Keratinocyte (primary cell): ENCODE measurements at places on chromosomes 7 and 10.

- DNase-seq = no peak
Measured at GRCh38 chr10:65394502-65395297, 1531.1 kb upstream of the LRRTM3 start.

- no peak for DNase-seq
Measured at GRCh38 chr10:27628621-27629020, 117.0 kb downstream of the MKX start.

- no peak for DNase-seq
Measured at GRCh38 chr10:56844978-56845529, 484.0 kb upstream of the ZWINT start.

DNA sequence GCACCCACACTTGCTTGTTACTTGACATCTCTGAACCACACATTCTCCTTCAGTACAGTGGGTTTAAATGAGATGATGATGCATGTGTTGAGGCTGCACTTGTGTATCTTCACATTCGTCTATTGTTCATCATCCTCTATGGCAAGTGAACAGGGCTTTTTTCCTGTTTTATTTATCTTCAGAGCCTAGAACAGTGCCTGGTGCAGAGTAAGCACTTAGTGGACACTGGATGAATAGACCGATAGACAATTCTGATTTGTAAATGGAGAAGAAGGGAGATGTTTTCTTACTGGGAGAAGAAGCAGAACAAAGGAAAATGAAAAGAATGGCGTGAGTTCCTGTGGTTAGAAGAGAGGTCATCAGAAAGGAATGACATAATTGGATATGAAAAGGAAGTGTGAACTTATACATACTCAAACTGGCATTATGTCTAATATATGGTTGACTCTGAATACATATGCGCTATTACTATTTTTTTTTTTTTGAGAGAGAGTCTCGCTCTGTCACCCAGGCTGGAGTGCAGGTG, 99.7 kb downstream of the AVL9 start:
- DNase-seq = no peak

DNA sequence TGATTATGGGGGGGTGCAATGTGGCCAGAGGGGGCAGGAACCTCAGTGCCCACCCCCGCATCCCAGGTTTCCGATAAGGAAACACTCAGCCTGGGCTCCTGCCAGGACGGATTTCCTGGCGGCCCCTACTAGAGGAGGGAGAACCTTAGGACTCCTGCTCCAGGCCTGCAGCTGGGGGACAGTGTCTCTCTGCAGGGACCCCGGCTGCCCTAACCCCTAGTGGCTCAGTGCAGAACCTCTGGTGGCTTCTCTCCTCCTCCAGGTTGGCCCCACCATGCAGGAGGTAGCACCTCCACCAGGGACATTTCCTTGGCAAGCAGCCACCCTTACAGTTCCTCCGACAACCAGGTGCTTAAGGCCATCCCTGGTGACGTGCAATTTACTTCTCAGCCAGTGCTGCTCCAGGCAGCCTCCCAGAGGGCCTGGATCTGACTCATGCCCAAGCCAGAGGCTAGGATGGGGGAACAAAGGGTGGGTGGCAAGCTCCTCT, 31.9 kb downstream of the SH2B2 start:
- DNase-seq = peak; percentile 56

GRCh38 chr7:149742075-149742701, 31.2 kb downstream of the ZNF467 start:
- DNase-seq = no peak

DNA sequence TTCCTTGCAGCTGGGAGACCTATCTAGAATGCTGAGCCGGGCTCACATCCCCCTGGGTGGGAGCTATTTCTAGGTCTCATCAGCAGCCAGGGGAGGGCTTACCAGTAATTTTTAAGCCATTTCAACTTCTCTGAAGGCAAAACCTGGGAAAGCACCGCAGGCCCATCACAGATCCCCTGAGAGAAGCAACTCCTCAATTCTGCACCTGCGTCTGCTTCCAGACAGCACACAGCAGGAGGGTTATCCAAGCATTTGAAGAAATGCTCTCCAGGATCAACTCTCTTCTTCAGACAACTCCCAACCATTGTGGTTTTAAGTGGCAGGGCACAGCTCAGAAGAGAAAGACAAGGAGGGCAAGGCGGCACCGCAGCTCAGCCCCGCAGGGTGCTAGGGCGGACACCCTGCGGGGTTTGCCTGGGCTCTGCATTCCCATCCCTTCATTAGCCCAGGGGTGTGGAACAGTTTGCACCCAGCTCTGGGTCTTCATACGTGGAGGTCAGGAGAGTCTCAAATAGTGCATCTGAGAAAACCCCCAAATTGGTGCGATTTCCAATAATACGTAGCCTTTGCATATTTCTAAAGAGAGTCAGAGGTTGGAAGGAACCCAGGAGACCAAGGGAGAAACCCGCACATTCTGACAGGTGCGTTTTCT, 618.7 kb downstream of the DNAJB6 start:
- no peak for DNase-seq

DNA sequence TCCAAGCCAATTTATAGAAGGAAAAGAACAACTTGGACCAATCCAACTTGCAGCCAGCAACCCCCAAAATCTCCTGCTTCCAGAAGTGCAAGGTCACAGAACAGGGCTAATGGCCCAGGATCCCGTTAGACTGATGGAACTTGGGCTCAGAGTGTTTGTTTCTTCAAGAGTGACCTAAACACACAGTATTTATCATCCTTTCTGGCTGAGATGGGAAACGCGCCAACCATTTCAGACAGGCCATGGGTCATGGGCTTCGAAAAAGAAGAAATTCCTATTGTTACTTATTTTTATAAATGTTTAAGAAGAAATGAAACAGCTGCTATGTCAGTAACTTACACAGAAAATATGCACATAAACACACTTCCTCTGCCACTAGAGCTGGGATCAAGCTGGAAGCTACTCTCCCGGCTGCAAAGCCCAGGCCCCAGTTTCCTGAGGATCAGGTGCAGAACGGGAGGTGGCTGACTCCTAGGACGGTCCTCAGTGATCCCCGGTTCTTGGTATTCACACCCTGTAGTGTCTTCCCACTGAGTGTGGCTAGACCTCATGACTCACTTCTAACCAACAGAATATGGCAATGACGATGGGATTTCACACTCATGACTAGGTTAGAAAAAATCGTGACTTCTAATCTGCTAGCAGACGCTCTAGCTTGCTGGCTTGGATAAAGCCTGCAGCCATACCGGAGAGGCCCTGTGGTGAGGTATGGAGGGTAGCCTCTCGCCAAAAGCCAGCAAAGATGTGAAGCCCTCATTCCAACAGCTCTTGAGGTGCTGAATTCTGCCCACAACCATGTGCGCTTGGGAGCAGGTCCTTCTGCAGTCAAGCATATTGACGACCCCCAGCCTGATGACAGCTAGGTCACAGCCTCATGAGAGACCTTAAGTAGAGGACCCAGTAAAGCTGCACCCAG, 60.2 kb downstream of the CHST15 start:
- DNase-seq = no peak

- DNase-seq = no peak
Measured at GRCh38 chr10:132291826-132292225, 15.9 kb downstream of the STK32C start.

- no peak for DNase-seq
Measured at GRCh38 chr10:103497161-103497915, 3.8 kb downstream of the NEURL1 start.

DNA sequence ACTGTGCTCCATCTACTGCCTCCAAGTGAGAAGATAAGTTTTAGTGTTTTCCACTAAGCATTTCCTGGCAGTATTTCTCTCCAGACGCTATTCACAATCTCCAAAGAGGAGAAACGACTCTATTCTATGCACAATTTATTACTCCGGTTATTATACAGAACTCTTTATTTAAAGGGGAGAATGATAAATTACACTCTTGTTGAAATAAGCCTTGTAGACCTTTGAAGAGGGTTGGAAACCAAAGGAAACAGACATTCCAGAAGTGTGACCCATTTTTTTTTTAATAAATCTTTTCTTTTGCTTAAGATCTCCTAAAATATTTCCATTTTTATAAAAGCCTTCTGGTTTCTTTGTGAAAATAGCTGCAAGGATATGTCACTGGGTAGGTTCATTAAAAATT, 76.1 kb upstream of the HDAC9 start:
- DNase-seq = no peak

DNA sequence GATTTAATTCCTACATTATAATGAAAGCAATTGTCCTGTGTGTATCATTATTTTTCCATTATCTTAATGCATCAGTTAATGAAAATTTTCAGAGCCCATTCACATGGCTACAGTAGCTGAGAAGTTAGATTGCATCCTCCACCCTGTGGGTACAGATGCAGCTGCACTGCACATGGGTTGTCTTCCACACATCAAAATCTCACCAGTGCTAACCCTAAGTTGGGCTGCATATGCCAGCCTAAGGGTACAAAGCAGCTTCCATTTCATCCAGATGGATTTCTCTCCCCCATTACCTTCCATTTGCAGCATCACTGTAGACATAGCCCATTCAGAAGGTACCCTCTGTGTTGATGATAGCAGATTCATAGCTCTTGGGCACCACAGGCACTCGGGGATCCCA, 74.7 kb upstream of the WDR11 start:
- DNase-seq = no peak

DNA sequence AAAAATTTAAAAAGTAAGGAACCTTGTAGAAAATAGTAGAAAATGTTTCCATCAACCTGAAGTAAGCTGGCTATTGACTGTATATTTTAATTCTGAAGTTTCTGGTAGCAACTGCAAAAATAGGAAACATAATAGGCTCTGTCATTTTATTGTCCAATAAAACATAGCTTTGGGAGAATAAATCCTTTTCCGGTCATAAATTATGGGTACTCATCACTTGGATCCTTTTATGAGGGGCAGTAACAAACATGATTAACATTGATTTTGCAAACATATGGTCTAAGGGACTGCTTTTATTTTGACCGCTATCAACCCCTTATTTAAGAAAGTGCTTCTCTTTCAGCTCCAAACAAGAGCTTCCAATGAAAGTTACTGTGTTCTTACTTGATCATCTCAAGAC, 495.9 kb upstream of the ANKRD30A start:
- DNase-seq = no peak

DNA sequence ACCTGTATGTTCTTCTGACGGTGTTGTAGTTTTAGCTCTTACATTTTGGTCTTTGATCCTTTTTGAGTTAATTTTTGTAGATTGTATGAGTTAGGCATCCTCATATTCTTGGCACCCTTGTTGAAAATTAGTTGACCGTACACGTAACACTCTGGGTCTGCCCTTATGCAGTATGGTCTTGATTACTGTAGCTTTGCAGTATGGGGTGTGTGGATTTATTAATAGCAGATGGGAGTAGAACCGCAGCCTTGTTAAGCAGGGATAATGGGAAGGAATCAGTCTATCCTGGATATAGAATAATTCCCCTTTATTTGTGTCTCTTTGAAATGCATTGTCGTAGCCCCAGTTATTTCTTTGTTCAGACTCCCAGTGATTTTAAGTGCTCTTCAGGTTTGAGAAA, 95.5 kb downstream of the UBE3C start:
- no peak for DNase-seq

DNA sequence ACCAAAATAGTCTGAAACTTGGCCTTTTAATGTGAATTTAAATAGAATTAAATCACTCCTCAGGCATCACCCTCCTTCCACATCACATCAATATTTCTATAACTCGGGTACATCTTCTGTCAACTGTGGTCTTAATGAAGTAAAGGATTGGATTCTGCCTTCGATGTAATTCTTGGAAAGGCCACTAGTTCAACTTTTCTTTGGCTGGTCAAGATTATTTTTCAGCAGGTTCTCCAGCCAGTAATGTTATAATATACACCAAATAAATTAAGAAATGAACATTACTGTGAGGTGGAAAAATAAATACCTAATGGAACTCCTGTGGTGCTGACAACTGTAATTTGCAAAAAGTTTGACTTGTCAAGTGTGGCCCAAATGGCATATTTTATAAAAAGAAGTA, 9.7 kb upstream of the SLC16A9 start:
- DNase-seq = no peak

DNA sequence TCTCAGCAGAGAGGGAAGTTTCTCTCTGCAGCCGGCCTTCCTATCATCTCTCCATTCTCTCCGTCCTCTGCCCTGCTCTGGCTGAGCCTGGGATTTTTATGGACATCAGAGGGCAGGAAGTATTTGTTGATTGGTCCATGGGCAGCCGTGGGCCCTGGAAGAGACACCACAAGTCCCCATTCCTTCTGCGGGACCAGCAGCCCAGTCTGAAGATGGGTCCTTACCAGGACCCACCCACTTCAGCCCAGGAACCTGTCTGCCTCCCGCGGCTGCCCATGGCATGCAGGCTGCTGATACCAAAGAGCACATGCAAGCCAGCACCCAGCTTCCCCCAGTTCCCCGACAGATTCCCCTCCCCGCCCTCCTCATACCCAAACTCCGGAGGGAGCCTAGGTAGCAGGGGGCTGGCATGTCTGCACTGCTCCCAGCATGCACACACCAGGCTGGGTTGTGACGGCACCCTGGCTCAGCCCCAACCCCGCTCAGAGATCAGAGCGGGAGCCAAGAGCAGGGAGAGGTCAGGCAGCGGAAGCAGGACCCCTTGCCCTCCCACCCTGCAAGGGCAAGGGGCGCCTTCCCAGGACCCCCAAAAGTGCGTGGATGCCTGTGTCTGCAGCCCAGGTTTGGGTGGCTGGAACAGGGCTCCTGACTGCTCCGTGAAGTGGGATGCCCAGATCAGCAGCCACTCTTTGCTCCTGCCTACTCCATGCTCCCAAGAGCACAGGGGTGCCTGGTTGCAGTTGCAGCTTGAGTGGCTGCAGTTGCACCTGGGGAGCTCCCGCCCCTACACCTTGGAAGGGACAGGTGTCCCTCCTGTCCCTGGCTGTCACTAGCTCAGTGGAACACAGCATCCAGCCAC, 538.6 kb upstream of the POT1 start:
- DNase-seq = no peak

DNA sequence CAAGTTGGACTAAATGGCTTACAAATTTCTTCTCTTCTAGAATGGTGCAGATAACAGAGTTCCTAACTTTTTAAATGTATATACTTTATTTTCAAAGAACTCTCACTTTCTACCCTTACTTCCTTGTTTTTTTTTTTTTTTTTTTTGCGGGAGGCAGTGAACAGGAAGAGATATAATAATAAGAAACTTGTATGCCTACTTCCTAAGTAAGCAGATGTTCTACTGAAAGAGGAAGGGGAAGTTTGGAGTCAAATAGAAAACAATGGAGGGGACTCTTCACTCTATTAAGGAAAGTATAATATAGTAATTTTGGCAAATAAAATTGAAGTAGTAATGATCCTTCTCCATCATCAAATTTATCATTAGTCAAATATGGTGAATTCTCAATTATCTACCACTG, 754.0 kb downstream of the KCNMA1 start:
- DNase-seq = no peak

DNA sequence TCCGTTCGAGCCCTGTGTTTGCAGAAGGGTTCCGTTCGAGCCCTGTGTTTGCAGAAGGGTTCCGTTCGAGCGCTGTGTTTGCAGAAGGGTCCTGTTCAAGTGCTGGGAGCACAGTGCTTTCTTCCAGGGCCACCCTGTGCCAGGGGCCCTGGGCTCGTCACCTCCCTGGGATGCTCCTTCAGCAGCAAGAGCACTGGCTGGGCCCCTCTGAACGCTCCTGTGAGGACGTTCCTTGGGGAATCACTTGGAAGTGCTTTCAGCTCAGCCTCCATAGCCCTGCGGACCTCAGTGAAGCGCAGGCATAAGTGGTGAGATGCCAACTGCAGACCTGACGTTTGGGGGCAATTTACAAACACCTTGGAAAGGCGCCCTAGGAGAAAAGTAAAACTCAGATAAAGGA, 103.6 kb downstream of the DYNC2I1 start:
- DNase-seq = no peak
